ENCODE measurements at places on chromosomes 11 and 22.

- no peak for DNase-seq
These were observed 161.1 kb downstream of the BBOX1 start for GRCh38 chr11:27201454-27202302.

GRCh38 chr11:117907276-117908108, 21.7 kb downstream of the TMPRSS13 start:
- DNase-seq = peak; percentile 23

- no peak for DNase-seq
These were observed 12.2 kb upstream of the OR52D1 start for GRCh38 chr11:5476186-5476819.

- DNase-seq = no peak
These were observed 34.2 kb upstream of the PLET1 start for GRCh38 chr11:112294688-112295340.

- no peak for DNase-seq
These were observed 3.2 kb downstream of the NELL1 start for GRCh38 chr11:20672575-20672974.

DNA sequence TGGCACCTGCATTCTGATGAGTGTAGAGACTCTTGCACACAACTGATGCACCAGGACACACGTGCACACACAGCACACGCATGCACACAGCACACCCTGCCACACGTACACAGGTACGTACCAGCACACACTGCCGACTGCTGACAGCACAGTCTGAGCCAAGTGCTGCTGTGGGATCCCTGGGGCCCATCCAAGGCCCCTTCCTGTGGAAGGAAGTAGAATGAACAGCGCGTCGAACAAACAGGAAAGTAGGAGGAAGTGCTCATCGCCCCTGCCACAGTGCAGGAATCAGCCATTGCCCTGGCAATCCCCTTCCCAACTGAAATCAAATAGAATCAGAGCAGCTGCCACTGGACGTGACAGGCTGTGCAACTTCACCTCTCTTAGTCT, 57.9 kb downstream of the CD82 start:
- DNase-seq = no peak

DNA sequence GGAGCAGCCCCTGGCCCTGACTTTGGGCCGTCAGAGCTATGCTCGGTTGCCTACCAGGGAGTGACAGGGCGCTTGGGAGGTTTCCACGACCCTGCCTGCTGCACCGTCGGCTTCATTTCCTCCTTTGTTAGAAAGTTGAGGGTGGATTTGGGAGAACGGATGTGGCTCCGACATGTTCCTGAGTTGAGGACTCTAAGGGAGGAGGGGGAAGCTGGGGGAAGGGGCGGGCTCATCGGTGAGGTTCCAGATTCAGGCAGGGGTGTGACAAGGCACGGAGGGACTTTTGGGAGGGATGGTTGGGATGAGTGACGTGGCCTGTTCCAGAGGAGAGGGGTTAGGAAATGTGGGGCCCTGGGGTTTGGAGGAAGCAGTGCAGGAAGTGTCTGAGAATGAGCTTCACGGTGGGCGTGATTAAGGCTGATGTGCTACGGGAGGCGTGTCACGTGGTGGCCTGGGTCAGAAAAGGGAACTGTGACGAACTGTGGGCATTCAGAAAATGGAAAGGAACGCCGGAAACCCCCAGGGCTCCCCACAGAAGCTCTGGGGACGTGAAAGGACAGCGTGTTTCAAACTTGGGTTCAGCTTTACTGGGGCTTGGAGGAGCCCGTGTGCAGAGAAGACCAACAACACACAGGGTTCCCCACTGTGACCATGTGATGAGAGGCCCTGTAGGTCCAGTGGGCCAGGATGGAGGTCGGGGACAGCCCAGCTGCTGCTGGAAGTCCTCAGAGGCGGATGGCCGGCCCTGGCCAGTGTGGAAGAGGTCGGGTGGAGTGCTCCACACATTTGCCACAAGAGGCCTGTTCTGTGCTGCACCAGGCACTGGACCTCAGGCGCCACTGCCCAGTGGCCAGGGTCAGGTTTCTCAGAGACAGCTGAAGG, 2.8 kb downstream of the PARVB start:
- peak; percentile 25 for DNase-seq

DNA sequence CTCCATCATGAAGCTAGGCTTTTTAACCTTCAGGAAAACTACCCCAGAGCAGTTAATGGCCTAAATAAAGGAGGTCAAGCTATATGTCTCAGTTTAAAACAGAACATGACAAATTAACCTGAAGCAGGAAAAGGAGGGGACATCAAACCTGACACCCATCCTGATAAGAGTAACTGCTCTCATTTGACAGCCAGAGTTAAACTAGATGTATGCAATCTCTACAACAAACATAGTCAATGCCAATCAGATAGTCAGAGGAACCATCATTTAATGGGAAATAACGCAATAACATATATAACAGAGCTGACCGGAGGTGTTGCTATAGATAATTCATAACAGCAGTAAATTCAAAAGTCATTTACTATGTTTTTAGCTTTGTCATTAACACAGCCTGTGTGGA, 3.1 kb downstream of the ZNF202 start:
- DNase-seq = no peak

DNA sequence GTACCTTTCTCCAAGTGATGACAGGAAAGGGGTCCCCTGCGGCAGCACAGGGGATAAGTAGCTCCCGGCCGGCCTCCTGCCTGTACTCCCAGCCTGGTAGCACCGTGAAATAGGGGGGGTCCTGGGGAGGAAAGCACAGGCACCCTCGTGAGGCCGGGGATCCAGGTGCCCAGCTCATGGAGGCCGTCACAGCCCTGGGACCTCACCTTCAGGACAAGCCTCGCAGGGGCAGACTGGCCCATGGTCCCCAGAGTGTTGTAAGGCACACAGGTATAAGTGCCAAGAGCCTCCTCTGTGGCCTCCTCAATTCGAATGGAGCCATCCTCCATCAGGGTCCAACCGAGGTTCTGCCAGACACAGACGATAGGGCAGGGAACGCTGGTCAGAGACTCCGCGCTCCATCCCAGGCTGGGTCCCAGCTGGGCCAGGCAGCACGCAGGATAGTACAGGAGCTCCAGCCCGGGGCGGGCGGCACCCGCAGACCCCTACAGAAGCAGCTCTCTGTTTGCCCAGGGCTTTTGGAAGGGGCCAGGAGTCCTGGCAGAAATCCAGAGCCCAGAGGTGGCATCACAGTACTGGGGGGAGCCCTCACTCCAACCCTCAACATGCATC, 25.2 kb downstream of the IGSF9B start:
- DNase-seq = no peak

DNA sequence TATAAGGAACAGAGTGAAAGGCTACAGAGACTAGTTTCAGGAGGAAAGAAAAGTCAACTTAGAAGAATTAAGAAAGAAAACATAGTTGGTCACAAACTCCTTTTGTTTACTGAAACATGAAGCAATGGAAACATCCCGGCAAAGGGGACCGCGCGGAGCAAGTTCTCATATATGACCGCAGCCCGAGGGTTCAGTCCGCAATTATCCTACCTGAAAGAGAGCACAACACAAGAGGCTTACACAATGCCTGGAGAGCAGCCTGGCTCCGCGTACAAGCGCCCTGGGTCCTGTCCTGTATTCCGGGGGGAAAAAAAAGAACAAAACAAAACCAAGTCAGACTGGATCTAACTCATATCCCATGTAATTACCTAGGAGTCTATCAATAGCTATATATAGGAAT, 12.3 kb downstream of the RBM4B start:
- no peak for DNase-seq

- DNase-seq = peak; percentile 23
These were observed 46.3 kb upstream of the SYT13 start for GRCh38 chr11:45332276-45332934.

GRCh38 chr22:24156141-24156912, 25.0 kb upstream of the SUSD2 start:
- DNase-seq = peak; percentile 74

- DNase-seq = no peak
These were observed 838 bp downstream of the FKBP2 start for GRCh38 chr11:64241491-64242374.

- DNase-seq = no peak
These were observed 52.2 kb downstream of the HORMAD2 start for GRCh38 chr22:30132290-30132996.

- DNase-seq = no peak
These were observed 704.3 kb downstream of the DLG2 start for GRCh38 chr11:84922836-84923235.

DNA sequence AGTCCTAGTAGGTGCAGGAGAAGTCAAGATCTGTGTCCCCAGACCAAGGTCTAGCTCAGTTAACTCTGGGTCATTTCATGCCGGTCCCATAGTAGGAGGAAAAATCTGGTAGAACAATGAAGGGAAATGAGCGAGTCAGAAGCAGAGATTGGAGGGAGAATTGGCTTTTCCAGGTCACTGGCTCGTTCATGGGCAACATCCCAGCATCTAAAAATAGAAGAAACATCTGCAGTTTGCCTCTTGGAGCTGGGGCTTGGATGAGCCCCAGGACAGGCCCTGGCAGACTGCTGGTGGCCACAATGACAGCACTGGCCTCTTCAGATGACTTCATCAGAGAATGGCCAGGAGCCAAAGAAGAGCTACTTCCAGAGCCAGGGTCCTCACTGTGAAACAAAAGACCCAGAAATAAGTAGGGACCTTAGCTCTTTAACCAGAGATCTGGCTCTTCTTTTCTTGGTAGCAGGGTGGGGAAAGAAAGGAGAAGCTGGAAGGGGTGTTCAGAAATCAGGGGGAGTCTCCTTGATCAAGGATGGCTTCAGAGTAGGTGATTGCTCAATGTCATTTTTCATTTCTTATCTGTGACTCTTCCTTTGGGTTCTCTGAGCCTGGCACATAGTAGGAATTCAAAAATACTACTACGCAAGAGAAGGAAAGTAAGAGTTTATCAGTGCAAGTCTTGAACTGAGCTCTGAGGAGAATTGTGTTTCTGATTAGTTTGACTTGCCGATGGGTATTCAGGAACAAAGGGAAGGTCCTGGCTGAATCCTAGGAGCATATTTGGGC, 102.6 kb downstream of the TMPRSS5 start:
- DNase-seq = no peak

- DNase-seq = no peak
These were observed 112.7 kb downstream of the ZBTB16 start for GRCh38 chr11:114172055-114172861.

DNA sequence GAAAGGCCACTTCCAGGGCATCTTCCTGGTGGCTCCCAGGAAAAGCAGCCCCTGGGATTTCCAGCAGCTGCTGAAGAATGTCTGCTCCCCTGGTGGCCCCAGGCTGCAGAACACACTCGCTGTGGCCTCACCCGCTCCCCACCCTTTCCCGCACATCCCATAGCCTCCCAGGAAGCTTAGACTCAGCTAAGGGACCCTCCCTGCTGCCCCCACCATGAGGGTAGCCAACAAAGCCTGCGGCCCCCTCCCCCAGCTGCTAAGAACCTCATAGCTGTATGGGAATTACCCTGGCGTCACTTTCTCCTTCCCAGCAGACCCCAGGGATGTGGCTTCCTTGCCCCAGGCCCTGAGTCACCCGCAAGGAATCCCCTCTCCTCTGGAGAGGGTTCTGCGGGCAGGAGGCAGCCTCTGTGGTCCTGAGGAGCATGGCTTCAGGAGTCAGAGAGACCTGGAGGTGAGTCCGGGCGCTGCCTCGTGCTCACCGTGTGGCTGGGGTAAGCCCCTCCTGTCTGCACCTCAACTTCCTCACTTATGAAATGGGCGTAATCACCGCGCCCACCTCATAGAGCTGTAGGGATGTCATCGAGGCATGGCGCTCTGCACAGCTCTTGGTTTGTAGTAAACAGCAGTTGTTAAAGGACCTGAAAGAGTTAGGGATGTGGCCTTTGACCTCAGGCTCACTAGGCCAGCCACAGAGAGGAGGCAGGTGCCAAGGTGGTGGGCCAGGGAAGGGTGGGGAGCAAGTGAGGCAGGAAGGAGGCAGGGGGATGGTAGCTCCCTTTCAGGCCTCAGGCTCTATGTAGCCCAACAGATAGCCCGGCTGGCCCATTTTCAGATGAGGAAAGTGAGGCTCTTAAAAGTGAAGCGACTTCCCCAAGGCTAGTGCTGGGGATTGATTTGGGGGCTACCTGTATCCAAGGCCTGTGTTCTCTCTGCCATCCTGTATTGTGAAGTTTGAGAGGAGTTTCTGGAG, 71.2 kb downstream of the LRRC32 start:
- no peak for DNase-seq

GRCh38 chr11:119363081-119363850, 16.8 kb upstream of the MFRP start:
- no peak for DNase-seq

- DNase-seq = no peak
These were observed 267.0 kb downstream of the TBC1D22A start for GRCh38 chr22:47029244-47030074.
